RCC 7860 (cell line): ENCODE measurements at places on chromosomes 12 and 14.

DNA sequence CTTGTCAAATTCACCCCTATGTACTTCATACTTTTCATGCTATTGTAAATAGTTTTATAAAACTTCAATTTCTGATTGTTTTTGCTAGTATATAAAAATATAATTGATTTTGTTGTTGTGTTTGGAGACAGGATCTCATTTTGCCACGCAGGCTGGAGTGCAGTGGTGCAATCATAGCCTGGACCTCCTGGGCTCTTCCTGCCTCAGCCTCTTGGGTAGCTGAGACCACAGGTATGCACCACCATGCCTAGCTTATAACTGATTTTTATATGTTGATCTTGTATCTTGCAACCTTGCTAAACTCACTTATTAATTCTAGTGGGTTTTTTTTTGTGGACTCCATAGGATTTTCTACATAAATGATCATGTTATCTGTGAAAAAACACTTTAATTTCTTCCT is 23.5 kb downstream of the ATP5MC2 start:
- no peak for DNase-seq

- no peak for DNase-seq
Observed at GRCh38 chr14:72402377-72402772, 470.1 kb downstream of the RGS6 start.

DNA sequence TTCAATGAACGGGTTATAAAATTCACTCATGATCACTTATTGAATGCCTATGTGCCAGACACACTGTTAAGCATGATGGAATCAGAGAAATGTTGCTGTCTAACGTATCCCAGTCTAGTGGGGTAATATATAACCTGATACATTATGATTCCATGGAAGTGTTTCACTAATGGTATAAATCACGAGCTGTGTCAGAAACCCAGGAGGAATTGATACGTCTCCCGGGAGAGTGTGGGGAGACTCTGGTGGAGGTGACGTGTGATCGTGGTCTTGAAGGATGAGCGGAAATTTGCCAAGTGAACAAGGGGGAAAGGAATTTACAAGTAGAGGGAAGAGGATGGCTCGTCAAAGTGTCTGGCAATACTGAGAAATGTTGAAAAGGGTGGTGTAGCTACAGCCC is 26.5 kb downstream of the MANSC1 start:
- peak; percentile 87 for DNase-seq

GRCh38 chr12:89552376-89552775 is 26.5 kb upstream of the POC1B start:
- no peak for DNase-seq

GRCh38 chr14:92917041-92917940 is 5.7 kb upstream of the CHGA start:
- no peak for DNase-seq

DNA sequence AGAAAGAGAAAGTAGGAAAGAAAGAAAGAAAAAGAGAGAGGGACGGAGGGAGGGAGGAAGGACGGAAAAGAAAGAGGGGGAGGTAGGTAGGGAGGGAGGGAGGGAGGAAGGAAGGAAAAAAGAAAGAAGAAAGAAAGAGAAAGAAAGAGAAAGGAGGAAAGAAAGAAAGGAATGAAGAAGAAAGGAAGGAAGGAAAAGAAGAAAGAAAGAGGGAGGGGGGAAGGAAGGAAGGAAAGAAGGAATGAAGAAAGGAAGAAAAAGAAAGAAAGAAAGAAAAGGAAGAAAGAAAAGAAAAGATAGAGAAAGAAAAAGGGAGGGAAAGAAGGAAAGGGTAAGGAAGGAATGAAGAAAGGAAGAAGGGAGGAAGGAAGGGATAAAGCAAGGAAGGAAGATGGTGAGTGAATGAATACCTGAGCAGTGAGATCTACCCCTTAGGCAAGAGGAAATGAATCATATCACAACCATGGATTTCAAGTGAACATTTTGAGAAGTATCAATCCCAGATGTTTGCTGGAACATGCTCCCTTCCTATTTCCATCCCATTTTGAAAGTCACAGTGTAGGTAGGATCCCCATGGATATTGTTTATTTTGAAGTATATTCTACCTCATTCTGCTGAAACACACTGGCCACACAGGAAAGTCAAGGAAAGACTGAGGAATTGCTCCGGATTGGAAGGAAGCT is 639.4 kb upstream of the TBX3 start:
- DNase-seq = no peak

- DNase-seq = no peak
Observed at GRCh38 chr14:68482772-68483395, 310.0 kb downstream of the ZFP36L1 start.

- DNase-seq = no peak
Observed at GRCh38 chr14:99946652-99947489, 118.4 kb upstream of the EVL start.

DNA sequence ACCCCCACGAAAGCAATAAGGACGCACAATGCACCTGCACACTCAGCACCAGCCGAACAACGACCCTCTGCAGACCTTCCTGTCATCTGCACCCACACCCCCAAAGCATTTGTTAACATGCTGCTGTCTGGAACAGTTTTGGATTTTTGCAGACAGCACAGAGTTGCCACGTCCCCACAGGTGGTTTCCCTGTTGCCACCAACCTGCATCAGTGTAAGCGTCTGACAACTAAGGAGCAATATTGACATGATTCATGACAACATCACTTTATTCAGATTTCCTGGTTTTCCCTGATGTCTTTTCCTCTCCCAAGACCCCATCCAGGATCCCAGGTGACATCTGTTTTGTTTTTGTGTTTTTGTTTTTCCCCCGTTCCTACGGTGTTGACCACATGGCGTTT is 150.7 kb upstream of the C14orf180 start:
- DNase-seq = no peak

- DNase-seq = no peak
Observed at GRCh38 chr12:2301531-2302461, 249.0 kb downstream of the CACNA1C start.

GRCh38 chr12:93183940-93184671 is 193.6 kb upstream of the NUDT4 start:
- DNase-seq = no peak

DNA sequence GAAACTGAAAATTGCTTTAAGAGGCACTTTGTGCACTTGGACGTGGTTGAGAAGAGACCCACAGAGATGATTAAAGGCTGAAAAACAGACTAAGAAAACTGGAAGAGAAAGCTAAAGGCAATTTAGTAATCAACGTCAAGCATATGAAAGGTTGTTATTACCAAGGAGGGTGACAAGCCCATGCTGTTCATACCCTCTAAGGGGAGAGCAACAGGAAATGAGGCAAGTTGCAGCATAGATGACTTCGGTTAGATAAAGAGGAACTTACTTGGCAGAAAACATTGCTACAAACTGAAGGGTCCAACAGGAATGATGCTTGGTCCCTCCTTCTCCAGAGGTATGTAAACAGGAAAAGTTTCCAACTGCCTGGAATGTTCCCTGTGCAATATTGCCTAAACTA is 107.8 kb downstream of the DUSP6 start:
- DNase-seq = no peak

- DNase-seq = peak; percentile 54
Observed at GRCh38 chr14:68862954-68863594, 70.2 kb upstream of the ZFP36L1 start.

DNA sequence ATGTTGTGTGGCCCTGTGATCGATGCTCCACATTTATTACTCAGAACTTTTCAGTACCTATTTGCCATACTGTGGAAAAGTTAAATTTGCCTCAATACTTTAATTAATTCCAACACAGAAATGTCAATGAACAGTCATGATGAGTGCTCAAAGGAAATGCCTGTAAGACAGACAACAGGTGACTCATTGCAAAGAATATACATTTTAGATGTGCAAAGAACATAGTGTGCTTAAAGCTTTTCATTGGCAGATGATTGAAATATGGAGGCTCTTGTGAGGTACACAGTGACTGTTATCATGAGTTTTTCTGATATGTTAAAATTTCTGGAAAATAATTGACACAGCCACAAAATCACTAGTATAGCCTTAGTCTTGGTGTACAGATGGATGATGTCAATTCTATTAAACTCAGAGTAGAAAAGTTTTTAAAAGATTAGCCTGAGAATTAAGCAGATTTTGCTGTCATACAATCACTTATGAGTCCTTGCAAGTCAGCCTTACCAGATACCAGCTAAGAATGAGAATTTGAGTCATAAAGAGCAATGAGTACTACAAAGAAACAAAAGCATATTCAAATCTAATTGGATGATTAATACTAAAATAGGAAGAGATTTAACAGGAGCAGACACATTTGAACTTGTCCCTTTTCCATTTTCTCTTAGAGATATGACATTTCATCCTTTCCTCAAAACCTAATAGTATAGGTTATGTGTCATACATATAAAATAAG is 544.1 kb downstream of the KCNH5 start:
- no peak for DNase-seq

- no peak for DNase-seq
Observed at GRCh38 chr14:100622224-100622623, 35.0 kb upstream of the BEGAIN start.

DNA sequence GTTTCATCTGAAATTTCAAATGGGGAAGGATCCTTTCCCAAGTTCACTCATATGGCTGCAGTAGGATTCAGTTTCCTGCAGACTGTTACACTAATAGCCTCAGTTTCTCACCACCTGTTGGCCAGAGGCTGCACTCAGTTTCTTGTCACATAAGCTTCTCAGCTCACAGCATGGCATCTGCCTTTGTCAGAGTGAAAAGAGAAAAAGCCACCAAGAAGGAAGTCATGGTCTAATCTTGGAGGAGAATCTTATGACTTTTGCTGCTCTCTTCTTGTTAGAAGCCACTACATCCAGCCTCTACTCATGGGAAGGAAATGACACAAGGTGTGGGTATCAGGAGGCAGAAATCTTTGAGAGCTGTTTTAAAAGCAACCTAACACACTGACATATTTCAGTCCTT is 39.4 kb upstream of the BTG1 start:
- DNase-seq = no peak

GRCh38 chr12:110088936-110089335 is 35.2 kb upstream of the IFT81 start:
- DNase-seq = no peak

DNA sequence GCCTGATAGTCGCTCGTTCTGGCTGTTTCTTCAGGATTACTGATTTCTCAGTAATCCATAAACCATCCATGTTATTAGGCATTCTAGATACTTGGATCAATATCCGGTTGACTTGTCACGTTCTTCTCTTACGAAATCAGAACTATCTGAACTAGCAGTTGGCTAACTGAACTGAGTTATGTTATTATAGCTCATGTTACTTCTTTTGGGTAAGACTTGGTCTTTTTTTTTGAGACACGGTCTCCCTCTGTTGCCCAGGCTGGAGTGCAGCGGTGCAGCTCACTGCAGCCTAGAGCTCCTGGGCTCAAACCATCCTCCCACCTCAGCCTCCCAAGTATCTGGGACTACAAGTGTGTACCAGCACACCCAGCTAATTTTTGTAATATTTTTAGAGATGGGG is 178.6 kb downstream of the PRKCH start:
- DNase-seq = no peak

DNA sequence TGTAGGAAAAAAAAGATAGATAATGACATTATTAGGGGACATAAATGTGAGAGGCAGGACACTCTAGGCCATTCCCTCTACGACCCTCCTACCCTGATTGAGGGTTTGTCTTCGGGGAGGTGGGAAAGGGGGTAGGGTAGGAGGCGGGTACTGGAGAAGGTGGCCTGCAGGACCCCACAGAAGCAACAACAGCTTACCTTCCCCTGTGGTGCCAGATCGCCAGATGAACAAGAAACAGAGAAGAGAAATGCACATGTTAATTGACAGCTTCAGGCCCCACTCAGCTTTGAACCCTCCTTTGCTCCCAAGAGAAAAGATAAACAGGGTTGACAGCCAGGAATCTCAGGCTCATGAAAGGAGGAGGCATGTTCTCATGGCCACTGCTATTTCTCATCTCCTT is 4.8 kb downstream of the PHB2 start:
- DNase-seq = no peak

GRCh38 chr14:73311708-73312030 is 74.4 kb downstream of the PAPLN start:
- DNase-seq = no peak

DNA sequence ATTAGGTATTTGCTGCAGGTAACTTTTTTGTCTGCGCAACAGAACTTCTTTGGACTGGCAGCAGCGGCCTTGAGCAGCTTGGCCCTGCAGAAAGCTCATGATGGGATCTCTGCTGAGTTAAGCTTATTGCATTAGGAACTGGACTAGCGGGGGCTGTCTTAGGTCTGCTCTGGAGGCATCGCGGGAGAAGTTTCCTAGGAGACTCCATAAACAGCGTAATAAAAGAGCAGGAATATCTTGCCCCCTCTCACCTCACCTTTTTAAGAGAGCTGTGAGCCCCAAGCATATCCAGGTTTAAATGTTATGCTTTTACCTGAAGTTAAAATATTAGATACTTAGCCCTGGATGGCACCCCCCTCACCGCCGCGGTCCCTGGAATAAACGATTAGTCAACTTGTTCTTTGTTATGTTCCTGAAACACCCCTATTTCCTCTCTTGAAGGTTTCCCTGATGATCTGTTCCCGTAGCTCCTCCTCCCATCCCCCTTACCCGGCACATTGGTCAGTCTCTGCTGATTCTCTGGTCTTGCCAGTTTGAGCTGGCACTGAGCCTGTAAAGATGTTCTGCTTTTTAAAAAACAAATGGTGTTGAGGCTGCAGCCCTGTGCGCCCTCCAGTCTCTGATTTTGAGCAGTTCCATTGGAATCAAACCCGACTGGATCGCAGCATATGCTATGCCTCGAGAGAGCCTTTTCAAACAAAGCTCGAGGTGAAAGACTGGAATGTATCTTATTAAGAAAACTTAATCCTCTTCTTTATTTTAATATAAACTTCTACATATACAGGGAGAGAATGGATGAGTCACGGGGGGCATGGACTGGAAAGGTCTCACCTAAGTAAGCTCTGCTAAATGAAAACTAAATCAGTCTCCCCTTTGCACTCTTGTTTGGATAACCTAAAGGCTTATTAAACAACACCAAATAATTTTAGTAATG is 1.9 kb downstream of the MLXIP start:
- peak; percentile 81 for DNase-seq

DNA sequence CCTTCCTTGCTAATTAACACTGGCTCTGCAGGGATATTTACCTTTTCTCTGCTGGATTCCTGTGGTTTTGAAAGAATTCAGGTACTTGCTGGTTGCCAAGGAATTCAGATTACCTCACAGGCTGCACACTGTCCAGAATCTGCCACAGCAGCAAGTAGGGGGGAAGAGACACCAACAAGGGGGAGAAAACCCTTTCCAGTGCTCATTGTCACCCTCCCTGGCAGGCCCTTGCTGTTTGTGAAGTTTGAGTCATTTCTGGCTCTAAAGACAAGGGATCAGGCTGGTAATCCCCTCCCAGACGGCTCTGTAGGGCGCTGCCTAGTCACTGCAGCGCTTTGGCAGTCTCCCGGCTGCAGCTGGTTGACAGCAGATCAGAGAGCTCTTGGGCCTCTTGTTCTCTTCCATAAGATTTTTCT is 50.8 kb downstream of the TTLL5 start:
- DNase-seq = peak; percentile 93
